ENCODE measurements at places on chromosomes 5 and 9.

- no peak for DNase-seq
Observed at GRCh38 chr9:115398996-115399395, 281.0 kb upstream of the TNC start.

- DNase-seq, result peak; percentile 82
Observed at GRCh38 chr5:178120607-178121357, 7.5 kb downstream of the N4BP3 start.

- DNase-seq, result no peak
Observed at GRCh38 chr5:116605310-116606070, 30.9 kb upstream of the SEMA6A start.

DNA sequence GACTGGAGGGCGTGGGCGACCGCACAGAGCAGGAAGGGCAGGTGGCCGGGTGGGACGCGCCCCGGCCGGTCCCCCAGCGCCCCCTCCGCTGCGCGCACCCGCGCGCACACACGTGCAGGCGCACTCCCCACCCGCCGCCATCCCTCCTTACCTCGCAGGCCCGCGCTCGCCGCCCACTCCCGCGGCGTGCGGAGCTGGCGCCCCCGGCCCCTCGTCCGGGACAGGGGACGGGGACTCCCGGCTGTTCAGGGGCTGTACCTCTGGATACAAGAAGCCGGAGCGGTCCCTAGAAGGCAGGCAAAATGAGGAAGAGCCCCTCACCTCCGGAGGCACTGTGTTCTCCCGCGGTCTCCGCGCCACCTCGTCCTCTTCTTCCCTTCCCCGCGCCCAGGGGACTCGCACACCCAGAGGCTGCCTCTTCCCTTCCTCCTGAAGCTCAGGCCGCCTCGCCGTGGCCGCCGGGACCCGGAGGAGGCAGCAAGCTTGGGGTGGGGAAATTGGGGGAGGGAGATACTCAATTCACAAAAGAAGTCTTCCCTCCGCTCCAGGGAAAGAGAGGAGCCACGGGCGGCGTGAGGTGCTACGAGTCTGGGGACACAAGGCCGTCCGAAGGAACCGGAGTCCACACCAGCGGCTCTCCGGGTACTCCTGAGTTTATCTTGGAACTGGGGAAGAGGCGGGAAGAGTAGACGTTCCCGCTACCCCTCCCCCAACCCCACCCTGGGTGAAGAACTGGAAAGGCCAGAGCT lies 1.4 kb upstream of the GABRB2 start:
- peak; percentile 33 for DNase-seq

GRCh38 chr5:32928761-32929160 lies 217.6 kb downstream of the NPR3 start:
- DNase-seq, result no peak

DNA sequence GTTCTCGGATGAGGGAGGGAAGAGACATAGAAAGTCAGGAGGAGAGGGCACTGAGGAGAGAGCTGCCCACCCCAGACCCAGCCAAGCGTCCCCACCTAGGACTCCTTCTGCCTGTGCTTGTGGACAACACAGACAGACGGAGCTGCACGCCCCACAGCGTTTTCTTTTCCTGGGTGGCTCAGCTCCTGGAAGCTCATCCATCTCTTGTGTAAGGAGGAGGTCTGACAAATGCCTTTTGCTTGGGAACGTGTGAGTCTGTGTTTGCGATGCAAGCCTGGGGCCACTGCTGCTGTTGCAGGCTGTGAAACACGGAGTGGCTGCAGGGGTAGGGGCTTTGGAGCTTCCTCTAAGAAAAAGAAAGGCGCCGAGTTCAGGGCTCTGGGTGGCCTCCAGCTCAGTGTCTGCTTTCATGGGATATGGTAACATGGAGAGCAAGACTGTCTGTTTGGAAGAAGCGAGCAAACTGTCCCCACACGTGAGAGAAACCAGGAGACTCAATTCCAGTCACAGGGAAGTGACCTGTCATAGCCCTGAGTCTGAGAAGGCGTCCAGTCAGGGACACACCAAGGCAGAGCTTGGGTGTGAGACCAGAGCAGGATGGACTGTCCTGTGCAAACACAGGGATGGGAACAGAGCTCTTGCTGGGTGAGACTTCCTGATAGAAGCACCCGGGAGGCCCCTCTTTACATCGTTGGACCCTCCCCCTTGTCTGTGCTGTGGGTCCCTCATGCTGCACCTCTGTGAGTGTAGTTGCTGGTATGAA lies 42.7 kb downstream of the GADD45G start:
- DNase-seq, result no peak

- DNase-seq, result no peak
Observed at GRCh38 chr5:173231996-173232498, 3.0 kb downstream of the NKX2-5 start.

DNA sequence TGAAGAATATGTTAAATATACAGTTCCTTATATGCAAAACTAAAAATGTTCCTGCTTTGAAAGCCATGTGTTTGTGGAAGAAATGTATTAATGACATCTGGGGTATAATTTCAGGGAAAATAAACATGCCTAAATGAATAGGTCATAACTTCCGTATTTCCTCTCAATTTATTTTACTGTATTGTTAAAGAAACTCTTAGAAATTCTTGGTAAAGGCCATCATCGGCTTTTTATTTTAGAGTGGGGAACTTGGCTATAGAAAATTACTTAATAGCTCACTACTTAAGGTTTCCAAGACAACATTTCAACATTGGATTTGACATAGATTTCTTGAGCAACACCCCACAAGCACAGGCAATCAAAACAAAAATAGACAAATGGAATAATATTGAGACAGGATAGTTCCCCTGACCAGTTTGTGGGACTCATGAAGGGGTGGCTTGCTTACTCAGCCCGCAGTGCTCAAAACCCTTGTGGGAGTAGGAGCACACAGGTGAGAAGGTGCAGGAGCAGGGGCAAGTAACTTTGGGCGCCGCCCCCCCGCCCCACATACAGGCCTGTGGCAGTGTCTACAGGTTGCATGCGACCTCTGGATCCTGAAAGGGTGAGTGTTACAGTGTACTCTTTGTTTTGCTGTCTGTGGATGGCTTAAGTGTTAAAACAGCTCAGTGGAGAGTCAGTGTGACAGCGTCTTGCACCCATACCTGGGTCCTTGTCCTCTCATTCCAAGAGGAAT lies 891.4 kb upstream of the C9orf72 start:
- no peak for DNase-seq

DNA sequence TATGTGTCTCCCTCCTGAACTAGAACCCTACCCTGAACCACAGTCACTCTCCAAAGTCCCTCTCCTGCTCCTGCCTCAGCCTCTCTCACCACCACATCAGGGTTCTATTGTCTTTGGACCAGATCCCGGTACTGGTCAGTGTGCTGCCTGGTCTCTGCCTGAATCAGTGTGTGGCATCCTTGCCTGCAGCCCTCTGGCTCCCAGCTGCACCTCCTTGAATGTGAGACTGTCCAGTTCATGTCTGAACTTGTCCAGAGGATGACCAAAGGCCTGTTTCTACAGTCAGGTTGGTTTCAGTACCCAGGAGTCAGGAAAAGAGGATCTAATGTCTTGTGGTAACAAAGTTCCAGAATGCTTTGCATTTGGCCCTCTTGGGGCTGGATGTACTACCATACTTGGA lies 76.8 kb upstream of the RANBP3L start:
- DNase-seq, result no peak

DNA sequence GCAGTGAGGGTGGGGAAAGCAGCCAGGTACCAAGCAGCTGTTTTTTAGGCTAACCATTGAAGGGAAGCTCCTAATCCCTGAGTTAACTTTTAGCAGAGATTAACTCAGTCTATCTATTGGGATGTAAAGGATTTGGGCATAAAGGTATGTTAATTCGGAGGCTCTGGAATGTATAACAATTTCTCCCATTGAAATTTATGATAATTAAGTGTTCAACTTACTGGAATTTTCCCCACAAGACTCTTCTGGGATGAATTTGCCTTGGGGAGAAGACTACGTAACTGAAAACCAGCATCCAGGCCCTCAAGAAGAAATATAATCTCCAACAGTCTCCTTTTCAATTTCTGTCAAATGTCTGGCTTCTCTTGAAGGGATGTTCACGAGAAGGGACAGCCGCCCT lies 23.6 kb downstream of the ZFP62 start:
- DNase-seq, result no peak

- no peak for DNase-seq
Observed at GRCh38 chr5:34533582-34534522, 122.3 kb upstream of the RAI14 start.

GRCh38 chr5:78638423-78638822 lies 10.1 kb downstream of the LHFPL2 start:
- DNase-seq, result peak; percentile 49

DNA sequence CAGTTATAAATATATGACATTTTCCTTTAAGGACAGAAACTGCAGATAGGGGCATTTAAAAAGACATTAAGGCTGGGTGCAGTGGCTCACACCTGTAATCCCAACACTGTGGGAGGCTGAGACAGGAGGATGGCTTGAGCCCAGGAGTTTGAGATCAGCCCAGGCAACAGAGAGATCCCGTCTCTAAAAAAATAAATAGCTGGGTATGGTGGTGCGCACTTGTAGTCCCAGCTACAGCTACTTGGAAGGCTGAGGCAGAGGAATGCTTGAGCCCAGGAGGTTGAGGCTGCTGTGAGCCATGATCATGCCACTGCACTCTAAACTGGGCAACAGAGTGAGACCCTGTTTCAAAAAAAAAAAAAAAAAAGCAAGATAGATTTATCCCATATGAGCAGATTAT lies 63.6 kb downstream of the CSNK1A1 start:
- DNase-seq, result no peak

DNA sequence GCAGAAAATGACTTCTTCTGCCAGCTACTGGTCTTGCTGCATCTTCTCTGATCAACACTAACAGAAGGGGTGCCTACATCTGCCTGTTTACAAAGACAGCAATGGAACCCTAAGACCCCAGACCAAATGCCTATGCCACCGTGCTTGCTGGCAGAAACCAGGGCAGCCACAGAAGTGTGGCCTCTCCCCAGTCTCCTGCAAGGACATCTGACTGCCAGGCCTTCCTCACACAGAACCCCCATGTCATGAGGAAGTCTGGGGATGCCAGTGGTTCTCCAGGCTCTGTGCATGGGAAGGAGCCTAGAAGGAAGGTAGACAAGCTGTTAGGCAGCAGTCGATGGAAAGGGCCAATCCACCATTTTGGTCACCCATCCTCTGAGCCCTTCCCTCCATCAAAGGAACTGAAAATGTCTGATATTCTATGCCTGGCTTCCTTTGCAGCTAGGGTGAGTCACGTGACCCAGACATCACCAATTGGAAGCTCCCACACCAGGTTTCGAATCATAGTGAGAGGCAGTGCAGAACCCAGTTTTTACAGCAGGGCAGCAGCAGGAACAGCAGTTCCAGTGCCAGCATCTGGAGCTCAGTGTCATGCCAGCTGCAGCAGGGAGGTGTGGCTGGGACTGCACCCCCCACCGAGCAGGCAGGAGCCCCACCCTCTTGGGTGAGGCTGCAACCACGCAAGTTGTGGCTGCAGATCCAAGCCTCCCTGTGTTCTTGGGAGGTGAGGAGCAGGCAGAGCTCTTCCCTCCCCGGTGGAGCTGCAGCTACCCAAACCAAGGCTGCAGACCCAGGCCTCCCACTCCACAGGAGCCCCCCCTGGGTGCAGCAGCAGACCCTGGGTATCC lies 123.4 kb downstream of the OLFM1 start:
- no peak for DNase-seq

GRCh38 chr5:135641734-135642487 lies 63.1 kb upstream of the CXCL14 start:
- no peak for DNase-seq

DNA sequence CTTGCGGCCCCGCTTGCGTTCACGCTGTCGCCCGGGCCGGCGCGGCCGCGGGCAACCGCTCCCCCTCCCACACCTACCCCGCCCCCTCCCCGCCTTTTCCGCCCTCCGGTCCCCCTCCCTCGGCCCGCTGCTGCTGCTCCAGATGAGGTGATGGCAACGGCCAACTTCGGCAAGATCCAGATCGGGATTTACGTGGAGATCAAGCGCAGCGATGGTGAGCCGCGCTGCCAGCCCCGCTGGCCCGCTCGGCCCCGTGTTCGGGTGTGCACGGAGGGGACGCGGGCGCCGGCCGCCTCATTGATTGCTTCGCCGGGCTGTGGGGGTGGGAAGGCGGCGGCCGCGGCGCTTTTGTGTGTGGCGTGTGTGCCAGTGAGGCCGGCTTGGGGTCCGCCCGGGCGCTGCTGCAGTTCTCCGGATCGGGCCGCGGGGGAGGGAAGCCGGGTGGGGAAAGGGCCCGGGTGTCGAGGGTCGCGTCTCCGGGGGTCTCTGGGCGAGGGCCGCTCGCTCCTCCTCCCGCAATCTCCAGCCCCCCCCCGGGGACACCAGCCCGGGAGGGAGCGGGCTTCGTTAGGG lies 403 bp downstream of the KIF2A start:
- peak; percentile 58 for DNase-seq

DNA sequence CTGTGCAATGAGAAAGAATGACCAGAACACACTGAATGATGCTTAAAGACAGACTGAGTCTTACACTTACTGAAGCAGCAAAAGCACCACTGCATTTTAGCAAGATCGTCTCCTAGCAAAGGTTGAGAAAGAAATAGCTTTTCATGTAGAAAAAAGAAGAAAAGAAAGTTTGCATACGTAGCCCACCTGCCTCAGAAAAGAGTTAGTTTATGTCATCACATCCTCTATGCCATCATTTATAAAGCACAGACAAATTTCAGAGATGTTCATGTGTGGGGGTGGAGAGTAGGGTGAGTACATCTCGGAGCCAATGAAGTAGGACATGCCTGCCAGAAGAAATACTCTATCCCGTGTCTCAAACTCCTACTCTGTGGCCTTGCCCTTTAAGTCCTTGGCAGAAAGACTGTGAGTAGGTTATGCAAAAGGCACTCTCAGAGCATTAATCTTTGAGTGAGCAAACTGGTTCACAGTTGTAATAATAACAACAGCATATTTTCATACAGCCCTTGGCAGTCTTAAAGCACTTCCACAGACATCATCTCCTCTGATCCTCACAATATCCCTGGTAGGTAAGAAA lies 22.4 kb downstream of the NRG2 start:
- no peak for DNase-seq

DNA sequence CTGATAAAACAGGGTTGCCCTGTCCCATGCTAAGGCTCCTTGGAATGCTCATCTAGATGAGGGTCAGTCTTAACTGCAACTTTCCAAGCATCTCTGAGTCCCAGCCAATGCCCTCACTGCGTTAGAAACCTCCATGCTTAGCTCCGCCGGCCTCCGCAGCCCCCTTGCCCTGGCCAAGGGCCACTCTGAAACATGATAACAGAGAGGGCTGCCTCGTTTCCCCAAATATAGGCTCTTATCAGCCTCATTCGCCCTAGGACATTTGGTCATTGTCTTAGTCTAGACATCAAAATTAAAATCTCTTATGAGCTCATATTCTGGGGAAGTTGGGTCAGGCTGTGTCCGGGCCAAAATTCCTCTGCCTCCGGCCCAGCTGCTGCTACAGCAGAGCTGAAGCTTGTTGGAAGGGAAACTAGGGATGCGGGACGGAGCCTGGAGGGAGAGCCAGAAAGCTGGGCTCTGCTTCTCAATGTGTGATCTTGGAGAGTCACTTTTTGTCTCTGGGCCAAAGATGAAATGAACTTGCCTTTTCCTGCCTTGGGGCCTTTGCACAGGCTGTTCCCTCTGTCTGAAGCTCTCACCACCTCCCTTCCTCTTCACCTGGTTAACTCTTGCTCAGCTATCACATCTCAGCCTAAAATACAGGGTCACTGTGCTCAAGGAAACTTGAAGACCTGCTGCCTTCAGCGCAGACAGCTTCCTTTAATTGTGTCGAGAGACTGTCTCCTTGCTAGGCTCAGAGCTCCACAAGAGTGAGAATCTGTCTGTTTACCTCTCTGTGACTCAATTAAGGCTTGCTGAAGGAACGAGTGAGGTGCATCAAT lies 191.3 kb downstream of the RGS3 start:
- DNase-seq, result no peak

GRCh38 chr5:39800042-39800601 lies 375.3 kb upstream of the DAB2 start:
- DNase-seq, result no peak

GRCh38 chr5:40915341-40915926 lies 6.1 kb downstream of the C7 start:
- no peak for DNase-seq

- DNase-seq, result no peak
Observed at GRCh38 chr9:23663536-23663935, 162.5 kb downstream of the ELAVL2 start.
